ENCODE measurements at places on chromosomes 5 and 9. TPM values are rescaled to one million over a fixed set of nuclear protein-coding genes. Genes with fewer than 3 reads are reported as not detected.

DNA sequence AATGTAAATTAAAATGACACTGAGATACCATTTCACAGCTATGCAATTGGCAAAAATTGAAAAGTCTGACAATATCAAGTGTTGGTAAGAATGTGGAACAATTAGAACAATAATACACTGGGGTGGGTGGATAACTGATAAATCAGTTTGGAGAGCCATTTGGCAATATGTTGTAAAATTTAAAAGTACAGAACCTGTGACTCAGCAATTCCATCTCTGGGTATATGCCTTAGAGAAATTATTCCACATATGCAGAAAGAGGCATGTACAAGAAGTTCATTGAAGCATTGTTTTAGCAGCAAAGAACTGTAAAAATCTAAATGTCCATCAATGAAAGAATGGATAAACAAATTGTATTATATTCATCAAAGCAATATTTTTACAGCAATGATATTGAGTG lies 89.3 kb upstream of the NR3C1 start:
- no peak overlapping the region for H3K4me3 ChIP-seq
- DNase-seq: no peak
- H3K27ac ChIP-seq: no peak overlapping the region
- H3K4me1 ChIP-seq: peaks cover 26% of the 10 kb centered on the region
- no peaks in the 10 kb centered on the region for H3K27me3 ChIP-seq

GRCh38 chr9:4805191-4805918 lies 12.6 kb downstream of the RCL1 start:
- H3K27ac ChIP-seq: no peak overlapping the region
- H3K4me3 ChIP-seq: no peak overlapping the region
- H3K4me1 ChIP-seq: no peaks in the 10 kb centered on the region
- no peak for DNase-seq

- H3K4me3 ChIP-seq: no peak overlapping the region
- H3K27me3 ChIP-seq: no peaks in the 10 kb centered on the region
- H3K4me1 ChIP-seq: peaks cover 17% of the 10 kb centered on the region
These were observed 4.1 kb upstream of the SLC1A1 start for GRCh38 chr9:4486176-4486575.

- DNase-seq: no peak
- H3K4me1 ChIP-seq: no peaks in the 10 kb centered on the region
- H3K4me3 ChIP-seq: no peak overlapping the region
- H3K27me3 ChIP-seq: no peaks in the 10 kb centered on the region
These were observed 58.1 kb downstream of the TMEM252 start for GRCh38 chr9:68482548-68482947.

GRCh38 chr9:121709798-121710197 lies 58.4 kb downstream of the DAB2IP start:
- H3K4me1 ChIP-seq: peaks cover 43% of the 10 kb centered on the region
- H3K27me3 ChIP-seq: no peaks in the 10 kb centered on the region
- no peak overlapping the region for H3K4me3 ChIP-seq

The SUSD3 gene
- 25.0 TPM for total RNA-seq

- peaks cover 81% of the 10 kb centered on the region for H3K4me1 ChIP-seq
- no peak for DNase-seq
- no peak overlapping the region for H3K27ac ChIP-seq
- H3K36me3 ChIP-seq: no peaks in the 10 kb centered on the region
- H3K4me3 ChIP-seq: no peak overlapping the region
These were observed 28.8 kb upstream of the TNFAIP8 start for GRCh38 chr5:119327018-119327417.

- no peak overlapping the region for H3K27ac ChIP-seq
- H3K4me3 ChIP-seq: no peak overlapping the region
- H3K36me3 ChIP-seq: no peaks in the 10 kb centered on the region
- peaks cover 16% of the 10 kb centered on the region for H3K4me1 ChIP-seq
These were observed 173.8 kb downstream of the PCSK1 start for GRCh38 chr5:96259151-96259772.

DNA sequence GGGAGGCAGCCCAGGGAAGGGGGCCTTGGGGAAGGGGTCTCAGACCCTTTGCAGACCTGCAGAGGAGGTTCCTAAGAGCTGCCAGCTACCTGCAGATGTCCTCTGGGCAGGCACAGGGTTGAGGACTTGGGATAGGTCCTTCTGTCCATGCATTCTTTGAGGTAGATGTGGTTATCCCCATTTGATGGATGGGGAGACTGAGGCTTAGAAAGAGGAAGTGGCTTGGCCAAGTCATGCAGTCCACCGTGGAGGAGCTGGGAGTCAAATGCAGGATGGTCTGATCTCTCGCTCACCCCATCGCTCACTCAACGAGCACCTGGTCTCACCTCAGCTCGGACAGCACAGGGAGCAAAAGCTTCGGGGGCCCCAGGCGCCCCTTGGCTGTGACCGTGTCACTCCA lies 20.2 kb downstream of the ADAMTSL2 start:
- no peak overlapping the region for H3K27ac ChIP-seq
- H3K4me3 ChIP-seq: no peak overlapping the region
- no peaks in the 10 kb centered on the region for H3K4me1 ChIP-seq
- DNase-seq: no peak
- no peaks in the 10 kb centered on the region for H3K27me3 ChIP-seq
- no peaks in the 10 kb centered on the region for H3K36me3 ChIP-seq

The C9 gene
- not detected for total RNA-seq

The OR1J2 gene
- not detected for total RNA-seq

GRCh38 chr5:7473668-7474215 lies 77.8 kb downstream of the ADCY2 start:
- H3K27ac ChIP-seq: no peak overlapping the region
- H3K36me3 ChIP-seq: no peaks in the 10 kb centered on the region
- no peak overlapping the region for H3K4me3 ChIP-seq
- no peaks in the 10 kb centered on the region for H3K27me3 ChIP-seq

GRCh38 chr5:169290895-169291294 lies 10.0 kb downstream of the SLIT3 start:
- no peaks in the 10 kb centered on the region for H3K36me3 ChIP-seq
- no peak overlapping the region for H3K27ac ChIP-seq
- H3K27me3 ChIP-seq: no peaks in the 10 kb centered on the region
- peaks cover 37% of the 10 kb centered on the region for H3K4me1 ChIP-seq

- H3K27me3 ChIP-seq: peaks cover 47% of the 10 kb centered on the region
- DNase-seq: no peak
- H3K4me1 ChIP-seq: peaks cover 59% of the 10 kb centered on the region
- no peak overlapping the region for H3K27ac ChIP-seq
- H3K4me3 ChIP-seq: no peak overlapping the region
- no peaks in the 10 kb centered on the region for H3K36me3 ChIP-seq
These were observed 1.1 kb downstream of the LHX2 start for GRCh38 chr9:124012368-124013301.

DNA sequence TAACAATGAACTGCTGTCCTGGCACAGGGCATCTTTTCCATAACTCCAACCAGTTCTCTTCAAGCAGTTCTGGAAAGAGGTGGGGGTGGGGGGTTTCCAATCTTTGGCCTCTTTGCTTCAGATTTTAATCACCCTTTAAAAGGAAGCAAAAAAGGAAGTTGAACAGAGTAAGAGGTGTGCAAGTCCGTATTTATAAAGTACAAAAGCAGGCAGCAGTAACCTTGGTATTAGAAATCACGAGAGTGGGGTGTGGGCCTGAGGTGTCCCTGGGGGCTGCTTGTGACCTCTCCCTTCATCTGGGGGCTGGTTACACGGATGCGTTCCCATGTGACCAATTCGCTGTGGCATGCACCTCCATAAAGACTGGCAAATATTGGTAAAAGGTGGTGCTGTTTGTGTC lies 70.5 kb downstream of the PTCH1 start:
- H3K27ac ChIP-seq: no peak overlapping the region
- H3K4me1 ChIP-seq: no peaks in the 10 kb centered on the region
- no peak for DNase-seq
- peaks cover 56% of the 10 kb centered on the region for H3K36me3 ChIP-seq
- no peaks in the 10 kb centered on the region for H3K27me3 ChIP-seq

The FAT2 gene
- total RNA-seq: 74.9 TPM

- no peaks in the 10 kb centered on the region for H3K36me3 ChIP-seq
- DNase-seq: no peak
- no peak overlapping the region for H3K27ac ChIP-seq
- H3K4me1 ChIP-seq: no peaks in the 10 kb centered on the region
These were observed 137.6 kb downstream of the ADGRV1 start for GRCh38 chr5:90696153-90696552.

The GABRP gene
- 20.6 TPM for total RNA-seq

The NTRK2 gene
- total RNA-seq: 16.0 TPM

The ORM1 gene
- not detected for total RNA-seq

The C9orf78 gene
- total RNA-seq: 36.6 TPM

The SYNPO gene
- total RNA-seq: 16.7 TPM

The ARL14EPL gene
- total RNA-seq: not detected

Data from vagina (tissue), 2 donors.